Esophagus squamous epithelium (tissue), 5 donors: ENCODE measurements at places on chromosomes 5 and 9.

- no peak for DNase-seq
Measured at GRCh38 chr5:59832577-59833301, 60.8 kb downstream of the PDE4D start.

GRCh38 chr5:148972974-148973374 lies 89.9 kb downstream of the SH3TC2 start:
- no peak for DNase-seq

DNA sequence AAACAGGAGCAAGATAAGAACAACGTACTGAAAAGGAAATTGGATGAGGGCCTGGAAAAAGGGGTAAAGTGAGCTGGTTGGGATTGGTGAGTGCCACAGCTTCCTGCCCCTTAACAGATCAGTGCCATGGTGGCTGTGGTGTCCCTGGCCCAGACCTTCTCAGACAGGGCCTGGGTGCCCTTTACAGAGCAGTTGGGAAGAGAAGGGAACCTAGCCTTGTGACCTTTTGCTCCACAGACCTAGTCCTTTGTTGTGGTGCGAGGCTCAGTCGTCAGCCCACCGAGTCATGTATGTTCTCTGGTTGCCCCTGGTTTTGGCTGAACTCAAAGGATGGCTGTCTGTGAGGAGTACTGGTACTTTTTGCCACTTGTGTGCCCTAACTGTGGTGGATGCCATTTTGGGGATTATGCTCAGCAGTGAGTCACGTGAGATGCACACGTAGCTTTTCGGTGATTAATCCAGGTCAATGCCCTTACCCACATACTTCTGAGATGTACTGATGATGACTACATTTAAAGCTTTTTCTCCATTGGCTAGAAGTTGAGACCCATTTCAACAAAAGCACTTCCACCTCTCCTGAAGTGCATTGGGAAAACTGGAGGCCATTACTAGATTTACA lies 48.4 kb downstream of the EXOSC2 start:
- DNase-seq = no peak

DNA sequence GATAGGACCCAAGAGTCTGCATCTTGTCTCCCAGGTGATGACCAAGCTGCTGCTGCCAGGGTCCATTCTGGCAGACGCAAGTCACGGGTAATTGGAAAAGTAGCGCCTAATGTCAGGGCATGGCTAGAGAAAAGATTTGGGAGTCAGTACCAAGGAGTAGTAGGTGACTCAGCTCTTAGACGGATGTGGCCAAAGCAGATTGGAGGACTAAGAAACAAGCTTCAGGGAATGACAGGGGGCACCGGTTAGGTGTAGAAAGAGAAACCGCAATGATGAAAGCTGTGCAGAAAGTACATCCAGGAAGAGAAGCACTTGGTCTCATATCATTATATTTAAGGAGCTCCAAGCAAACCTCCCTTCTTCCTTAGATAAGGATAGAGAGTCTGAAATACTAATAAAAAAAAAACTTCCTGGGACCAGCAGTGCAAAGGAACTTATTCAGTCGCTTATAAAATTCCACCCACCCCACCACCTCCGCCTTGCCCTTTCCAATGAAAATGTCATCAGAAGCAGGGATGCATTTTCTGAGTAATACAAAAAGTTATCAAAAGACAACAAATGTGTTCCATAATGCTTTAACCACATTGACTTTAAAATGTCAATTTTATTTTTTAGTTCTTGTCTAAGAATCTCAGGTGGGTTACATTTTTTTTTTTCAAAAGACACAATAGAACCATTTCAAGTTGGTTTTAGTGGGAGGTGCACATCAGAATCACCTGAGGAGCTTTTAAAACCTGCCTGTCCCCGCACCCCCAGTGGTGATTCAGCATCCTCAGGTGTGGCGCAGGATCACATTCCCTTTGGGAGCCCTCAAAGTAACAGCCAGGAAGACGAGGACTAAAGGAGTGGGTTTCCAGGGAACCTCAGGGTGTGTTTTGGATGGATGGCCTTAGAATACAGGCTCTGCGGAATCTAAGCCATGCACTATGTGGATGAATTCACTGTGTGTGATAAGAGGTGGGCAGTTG lies 31.2 kb downstream of the PTPN3 start:
- no peak for DNase-seq

GRCh38 chr5:134092875-134093274 lies 21.6 kb upstream of the TCF7 start:
- DNase-seq = no peak

GRCh38 chr9:61665330-61665751 lies 475.5 kb downstream of the SPATA31A7 start:
- no peak for DNase-seq

GRCh38 chr5:66324357-66324756 lies 180.3 kb downstream of the SREK1 start:
- DNase-seq = no peak

GRCh38 chr9:96107436-96107835 lies 194.5 kb downstream of the HSD17B3 start:
- DNase-seq = no peak

GRCh38 chr9:92978345-92978875 lies 31.1 kb downstream of the FGD3 start:
- no peak for DNase-seq

GRCh38 chr5:144040615-144041305 lies 129.7 kb downstream of the YIPF5 start:
- DNase-seq = no peak

DNA sequence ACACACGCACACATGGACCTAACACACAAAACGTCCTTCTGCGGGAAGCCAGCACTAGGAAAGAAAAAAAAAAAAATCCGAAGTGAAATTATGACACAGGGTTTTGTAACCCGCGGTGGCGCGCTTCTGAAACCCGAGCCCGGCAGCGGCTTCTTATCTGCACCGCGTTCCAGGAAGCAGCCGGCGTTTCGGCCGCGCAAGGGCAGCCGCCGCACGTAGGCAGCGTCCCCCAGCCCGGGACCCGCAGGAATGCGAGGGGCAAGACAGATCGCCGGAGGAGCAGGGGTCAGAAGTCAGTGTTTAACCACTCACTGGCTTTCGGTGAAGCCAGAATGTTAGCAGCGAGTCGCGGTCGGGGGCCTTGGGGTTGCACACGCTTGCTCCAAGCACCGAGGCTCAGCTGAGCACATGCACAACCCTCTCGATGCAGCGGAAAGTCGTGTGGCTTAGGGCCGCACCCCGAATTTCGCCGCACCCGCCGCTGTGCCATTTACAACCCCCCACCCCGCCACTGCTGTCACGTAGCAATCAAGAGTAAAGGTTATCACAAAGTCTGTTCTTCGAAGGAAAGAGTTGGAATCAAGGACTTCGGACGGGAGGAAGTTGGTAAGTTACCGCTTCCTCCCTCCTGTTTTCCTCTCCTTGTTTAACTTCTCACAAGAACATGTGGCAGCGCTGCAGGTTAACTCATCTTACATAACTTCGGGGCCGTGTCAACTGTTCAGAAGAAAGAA lies 167.9 kb downstream of the AUH start:
- DNase-seq = peak; percentile 31

- DNase-seq = no peak
Measured at GRCh38 chr5:10756549-10756948, 4.5 kb downstream of the DAP start.

GRCh38 chr5:141343242-141343952 lies at the start of gene PCDHGA3:
TSS of gene PCDHGA3 (plus strand) at chr5:141343829. CDS start at chr5:141344034, 205 bp downstream.
- no peak for DNase-seq

DNA sequence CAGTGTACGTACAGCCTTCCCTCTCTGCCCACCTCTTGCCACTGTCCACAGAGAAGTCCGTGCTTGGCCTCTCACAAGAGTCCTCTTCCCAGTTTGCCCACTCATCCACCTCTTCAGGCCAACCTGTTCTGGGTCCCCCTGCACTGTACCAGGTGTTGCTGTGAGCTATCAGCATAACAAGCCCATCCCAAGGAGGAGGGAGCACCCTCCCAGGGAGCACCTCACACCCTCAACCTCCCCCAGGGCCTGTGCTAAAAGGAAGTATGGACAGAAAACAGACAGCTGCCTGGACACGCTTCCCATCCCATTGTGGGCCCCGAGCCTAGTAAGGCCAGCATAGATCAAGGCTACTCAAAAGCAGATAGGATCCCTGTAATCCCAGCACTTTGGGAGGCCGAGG lies 114.2 kb upstream of the ICE1 start:
- DNase-seq = no peak

DNA sequence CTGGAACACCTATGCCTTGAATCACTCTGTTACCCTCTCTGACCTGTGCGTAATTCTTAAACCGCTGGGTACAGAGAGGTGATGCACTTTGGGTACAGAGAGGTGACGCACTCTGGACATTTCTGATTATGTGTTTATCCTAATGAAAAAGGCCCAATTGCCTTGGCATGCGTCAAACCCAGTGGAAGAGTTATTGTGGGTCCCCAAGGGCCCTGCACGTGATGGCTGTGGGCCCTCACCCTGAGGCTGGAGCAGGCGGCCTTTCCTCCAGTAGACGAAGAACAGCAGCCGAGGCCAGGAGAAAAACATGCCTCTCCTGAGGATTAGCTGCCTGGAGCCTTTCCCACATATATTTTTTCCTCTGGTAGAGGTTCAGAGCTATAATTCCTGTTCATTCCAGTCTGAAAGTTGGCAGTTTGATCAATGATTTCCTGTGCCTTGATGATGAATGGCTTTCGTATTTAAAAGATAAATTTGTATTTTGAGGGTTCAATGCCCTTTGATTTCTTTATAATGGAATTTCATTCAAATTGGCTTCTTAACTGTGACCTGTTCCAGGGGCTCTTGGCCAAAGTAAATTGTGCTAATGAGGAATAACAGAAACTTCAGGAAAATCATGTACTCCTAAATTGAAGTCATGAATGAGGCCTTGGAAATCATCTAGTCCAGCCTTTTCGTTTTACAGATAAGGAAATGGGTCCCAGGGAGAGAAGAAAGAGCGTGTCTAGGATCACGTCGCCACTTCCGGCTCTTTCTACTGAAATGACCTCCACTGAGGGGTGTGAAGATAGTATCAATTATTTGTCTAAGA lies 22.8 kb downstream of the ACER2 start:
- DNase-seq = no peak

DNA sequence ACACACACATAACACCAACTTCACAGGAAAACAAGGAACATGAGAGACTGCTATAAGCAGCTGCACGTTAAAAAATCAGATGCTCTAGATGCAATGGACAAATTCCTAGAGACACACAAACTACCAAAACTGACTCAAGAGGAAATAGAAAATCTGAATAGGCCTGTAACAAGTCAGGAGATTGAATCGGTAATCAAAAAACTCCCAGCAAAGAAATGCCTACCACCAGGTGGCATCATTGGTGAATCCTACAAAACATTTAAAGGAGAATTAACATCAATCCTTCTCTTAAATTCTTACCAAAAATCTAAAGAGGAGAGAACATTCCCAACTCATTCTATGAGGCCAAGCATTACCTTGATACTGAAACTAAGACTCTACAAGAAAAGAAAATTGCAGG lies 54.9 kb downstream of the NDST1 start:
- no peak for DNase-seq

DNA sequence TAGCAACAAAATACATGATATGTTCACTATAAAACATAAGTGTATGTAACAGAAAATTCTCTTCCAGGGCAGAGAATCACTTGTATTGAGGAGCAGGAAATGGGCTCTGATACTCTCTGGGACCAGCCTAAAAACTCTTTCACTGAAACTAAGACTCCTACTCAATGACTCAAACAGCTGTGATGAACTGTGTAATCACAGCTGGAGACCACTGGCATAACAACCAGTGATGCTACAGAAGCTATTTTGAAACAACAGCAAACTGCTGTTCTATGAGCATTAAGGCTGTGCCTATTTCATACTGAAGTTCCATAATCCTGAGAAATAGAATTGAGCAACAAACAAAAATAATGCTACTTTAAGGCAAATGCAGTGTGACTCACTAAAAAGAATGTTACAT lies 594.0 kb downstream of the HINT1 start:
- no peak for DNase-seq

- no peak for DNase-seq
Measured at GRCh38 chr9:81083854-81084512, 605.4 kb downstream of the TLE1 start.

DNA sequence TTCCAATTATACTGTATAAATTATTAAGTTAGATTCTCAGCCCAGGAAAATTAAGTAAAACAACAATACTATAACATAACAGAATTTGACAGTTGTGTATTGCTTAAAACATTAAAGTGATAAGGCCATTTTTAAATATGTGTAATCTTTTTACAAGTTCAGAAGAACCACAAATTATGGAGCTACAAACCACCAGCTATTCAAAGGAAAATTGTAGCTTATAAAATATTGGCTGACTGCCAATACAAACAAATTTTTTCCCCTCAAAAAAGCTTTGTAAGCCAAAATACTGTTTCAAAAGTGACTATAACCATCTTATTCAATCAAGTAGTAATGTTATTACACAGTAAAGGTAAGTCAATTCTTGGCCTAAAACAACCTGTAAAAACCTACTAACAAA lies 21.9 kb downstream of the STRBP start:
- no peak for DNase-seq

GRCh38 chr5:126460459-126460858 lies 37.2 kb downstream of the GRAMD2B start:
- DNase-seq = no peak

- no peak for DNase-seq
Measured at GRCh38 chr5:130043834-130044233, 139.6 kb downstream of the CHSY3 start.

DNA sequence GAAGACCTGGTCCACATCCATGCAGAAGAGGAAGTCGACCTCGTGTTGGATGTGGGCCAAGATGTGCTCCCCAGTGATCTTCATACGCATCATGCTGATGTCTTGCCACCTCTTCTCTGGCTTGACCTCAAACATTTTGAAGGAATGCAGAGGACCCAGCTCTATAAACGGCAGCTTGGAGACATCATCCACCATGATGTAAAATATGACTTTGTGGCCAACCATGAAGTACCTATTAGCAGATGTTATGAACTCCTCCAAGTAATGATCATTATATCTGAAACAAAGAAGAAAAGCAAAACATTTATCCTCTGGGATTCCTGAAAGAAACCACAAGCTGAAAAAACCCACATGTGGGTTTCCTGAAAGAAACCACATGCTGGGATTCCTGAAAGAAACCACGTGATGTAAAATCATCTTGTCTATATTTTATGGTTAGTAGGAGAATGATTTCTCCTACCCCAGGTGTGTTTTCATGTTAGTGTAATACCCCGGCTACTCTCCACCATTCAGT lies 52.3 kb downstream of the GGTA1 start:
- no peak for DNase-seq

DNA sequence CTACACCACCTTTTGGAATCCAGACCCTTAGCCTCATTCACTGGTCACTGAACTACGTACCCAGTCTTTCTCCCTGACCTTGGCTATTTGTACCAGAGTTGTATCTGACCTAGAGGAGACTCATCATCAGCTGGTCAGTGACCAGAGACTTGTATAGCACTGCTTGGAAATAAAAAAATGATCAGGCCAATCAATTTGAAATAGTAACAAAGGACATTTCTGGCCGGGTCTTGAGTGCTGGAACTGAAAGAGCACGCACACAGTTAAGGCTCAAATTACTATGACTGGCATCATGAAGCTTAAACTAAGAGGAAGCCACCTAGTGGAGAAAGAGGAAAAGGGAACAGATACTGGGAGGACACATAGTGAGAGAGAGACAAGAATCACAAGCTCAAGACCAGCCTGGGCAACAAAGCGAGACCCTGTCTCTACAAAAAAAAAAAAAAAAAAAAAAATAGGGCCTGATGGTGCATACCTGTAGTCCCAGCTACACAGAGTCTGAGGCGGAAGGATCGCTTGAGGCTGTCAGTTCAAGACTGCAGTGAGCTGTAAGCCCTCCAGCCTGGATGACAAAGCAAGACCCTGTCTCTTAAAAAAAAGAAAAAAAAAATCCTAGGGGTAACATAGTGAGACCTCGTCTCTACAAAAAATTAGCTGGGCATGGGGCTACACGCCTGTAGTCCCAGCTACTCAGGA lies 12.8 kb upstream of the SRP19 start:
- no peak for DNase-seq

- DNase-seq = no peak
Measured at GRCh38 chr9:137236936-137237421, 4.1 kb upstream of the TUBB4B start.
